ENCODE measurements at places on chromosomes 13 and 19.

DNA sequence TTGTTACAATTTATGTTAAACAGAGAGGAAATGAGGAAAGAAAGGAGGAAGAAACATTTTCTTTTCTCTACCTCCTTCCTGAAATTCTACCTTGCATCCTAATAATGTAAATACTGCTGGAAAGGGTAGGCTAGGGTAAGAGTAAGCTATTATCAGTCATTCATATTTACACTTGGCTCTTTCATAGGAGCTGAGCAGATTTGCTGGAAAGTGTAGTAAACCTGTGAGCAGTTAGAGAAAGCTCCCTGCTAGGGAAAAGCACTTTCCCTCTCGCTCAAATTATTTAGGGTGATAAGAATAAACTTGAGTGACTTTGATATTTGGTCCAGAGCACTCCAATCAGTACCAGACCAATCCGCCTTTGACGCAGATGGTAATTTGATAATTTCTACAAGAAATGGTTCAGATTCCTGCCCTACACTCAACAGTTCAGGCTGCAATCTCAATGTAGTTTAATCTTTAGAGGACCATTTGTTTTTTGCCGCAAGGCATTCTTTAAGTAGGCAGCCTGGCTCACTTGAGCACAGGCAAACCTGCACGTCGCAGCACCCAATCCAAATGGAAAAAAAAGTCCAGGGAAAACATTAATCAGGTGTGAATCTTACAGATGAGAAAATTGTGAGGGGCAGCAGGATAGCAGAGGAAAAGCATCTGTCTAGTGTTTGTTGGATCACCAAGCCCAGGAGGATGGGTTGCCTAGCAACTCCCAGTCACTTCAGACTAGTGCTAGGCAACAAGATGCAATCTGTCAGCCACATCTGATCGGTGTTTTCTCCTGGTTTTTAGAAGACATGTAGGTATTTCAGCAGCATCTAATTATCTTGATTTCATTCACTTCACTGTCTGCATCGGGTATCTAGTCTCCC is 68.6 kb upstream of the KL start:
- H3K4me3 ChIP-seq: no peak overlapping the region
- DNase-seq: no peak
- H3K27ac ChIP-seq: no peak overlapping the region
- H3K27me3 ChIP-seq: peaks cover 7% of the 10 kb centered on the region

DNA sequence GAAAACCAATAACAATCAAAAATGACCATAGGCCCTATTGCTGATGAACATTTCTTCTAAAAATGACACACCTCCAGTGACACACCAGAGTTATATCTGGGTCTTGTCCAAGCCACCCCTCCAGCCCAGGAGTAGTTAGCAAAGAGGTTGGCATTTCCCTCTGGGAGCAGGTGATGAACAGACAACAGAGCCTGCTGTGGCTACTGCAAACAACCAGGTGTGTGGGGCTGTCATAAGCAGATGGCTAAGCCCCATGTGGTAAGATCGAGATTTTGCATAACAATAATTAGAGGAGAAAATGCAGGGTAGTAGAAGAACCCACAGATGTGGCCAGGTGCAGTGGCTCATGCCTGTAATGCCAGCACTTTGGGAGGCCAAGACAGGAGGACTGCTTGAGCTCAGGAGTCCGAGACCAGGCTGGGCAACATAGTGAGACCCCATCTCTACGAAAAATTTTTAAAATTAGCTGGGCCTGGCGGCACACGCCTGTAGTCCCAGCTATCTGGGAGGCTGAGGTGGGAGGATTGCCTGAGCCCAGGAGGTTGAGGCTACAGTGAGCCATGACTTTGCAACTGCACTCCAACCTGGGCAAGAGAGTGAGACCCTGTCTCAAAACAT is 5.0 kb downstream of the XRCC1 start:
- no peak overlapping the region for H3K27ac ChIP-seq
- peaks cover 6% of the 10 kb centered on the region for H3K4me1 ChIP-seq
- no peaks in the 10 kb centered on the region for H3K27me3 ChIP-seq
- no peaks in the 10 kb centered on the region for H3K36me3 ChIP-seq
- DNase-seq: peak; percentile 21
- H3K4me3 ChIP-seq: no peak overlapping the region

GRCh38 chr19:48355365-48355954 is 8.3 kb downstream of the TMEM143 start:
- no peak overlapping the region for H3K27ac ChIP-seq
- H3K36me3 ChIP-seq: no peaks in the 10 kb centered on the region
- no peak for DNase-seq
- no peak overlapping the region for H3K4me3 ChIP-seq
- H3K4me1 ChIP-seq: no peaks in the 10 kb centered on the region

GRCh38 chr13:51255556-51255955 is 33.4 kb downstream of the FAM124A start:
- H3K4me1 ChIP-seq: no peaks in the 10 kb centered on the region
- H3K27ac ChIP-seq: no peak overlapping the region
- H3K4me3 ChIP-seq: no peak overlapping the region
- H3K36me3 ChIP-seq: no peaks in the 10 kb centered on the region
- peaks cover 24% of the 10 kb centered on the region for H3K27me3 ChIP-seq

DNA sequence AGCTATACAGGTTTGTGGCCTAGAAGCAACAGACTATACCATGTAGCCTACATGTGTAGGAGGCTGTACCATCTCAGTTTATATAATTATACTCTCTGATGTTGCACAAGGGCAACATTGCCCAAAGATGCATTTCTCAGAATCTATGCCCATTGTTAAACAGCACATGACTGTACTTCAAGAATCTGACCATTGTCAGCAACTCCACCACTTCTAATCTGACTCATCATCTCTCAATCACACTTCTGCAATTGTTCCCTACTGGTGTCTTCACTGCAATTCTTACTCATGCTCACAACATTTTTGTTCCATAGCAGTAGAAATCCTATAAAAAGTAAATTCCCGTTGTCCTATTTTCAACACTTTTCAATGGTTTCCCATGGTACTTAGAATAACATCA is 63.9 kb upstream of the ATXN8OS start:
- H3K36me3 ChIP-seq: no peaks in the 10 kb centered on the region
- H3K27ac ChIP-seq: no peak overlapping the region
- no peaks in the 10 kb centered on the region for H3K4me1 ChIP-seq
- no peaks in the 10 kb centered on the region for H3K27me3 ChIP-seq

DNA sequence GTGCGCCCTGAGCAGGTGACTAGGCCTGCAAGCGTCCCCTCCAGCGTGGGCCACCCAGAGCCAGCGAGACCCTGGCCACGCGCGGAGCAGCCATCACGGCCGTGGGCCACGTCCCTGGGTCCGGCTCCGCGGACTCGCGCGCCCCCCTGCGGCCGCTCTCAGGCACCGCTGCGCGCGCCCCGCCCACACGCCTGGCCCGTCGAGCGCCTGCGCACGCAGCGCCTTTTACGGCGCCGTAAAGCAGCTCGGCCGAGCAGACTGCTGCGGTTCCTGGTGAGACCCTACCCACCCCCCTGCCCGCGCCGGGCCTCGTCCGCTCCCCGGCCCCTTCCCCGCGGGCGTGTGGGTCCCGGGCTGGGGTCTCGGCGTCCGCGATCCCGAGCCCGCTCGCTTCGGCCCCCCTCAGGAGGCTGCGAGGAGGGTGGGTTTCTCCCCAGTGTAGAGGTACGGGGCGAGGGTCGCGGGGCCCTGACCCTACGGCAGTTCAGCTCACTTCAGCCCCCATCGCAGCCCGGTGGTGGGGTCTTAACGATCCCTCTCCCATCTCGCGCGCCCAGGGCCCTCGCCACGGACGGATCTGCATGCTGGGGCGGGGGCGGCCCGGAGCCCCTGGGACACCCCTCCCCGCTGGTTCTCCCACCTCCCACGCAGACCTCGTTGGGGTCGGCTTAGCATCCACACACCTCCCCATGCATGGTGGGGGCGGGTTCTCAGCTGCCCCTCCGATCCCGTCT is at the start of gene TRAPPC5:
TSS of gene TRAPPC5 (plus strand) at position 228 of the 734 bp plus-strand sequence. CDS start 1,421 bp downstream, outside the sequence.
- H3K4me1 ChIP-seq: no peaks in the 10 kb centered on the region
- H3K27me3 ChIP-seq: peaks cover 10% of the 10 kb centered on the region
- peak; percentile 93 for DNase-seq
- H3K27ac ChIP-seq: peak within 1 kb of the TSS; percentile 7

All from GM23248 (cell line).